Heart left ventricle (tissue), 16 donors: ENCODE measurements at places on chromosomes 7 and 10. TPM values are rescaled to one million over a fixed set of nuclear protein-coding genes. Genes with fewer than 3 reads are reported as not detected.

DNA sequence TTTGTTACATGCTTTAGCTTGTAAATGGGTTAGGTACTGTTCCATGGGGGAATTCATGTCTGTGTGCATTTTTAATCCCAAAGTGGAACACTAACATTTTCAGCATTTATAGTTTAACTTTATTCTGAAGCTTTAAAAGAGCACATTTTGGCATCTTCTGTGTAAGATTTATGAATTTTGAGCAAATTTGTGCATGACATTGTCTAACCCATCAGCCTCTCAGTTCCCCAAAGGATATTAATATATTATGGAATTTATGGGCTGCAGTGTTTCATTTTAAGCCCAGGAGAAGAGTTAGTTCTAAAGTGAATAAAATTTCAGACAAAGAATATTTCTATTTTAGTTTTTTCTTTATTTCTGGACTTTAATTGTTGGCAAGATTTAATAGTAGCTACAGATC is 421.4 kb downstream of the PLXDC2 start:
- no peaks in the 10 kb centered on the region for H3K27me3 ChIP-seq
- no peak for DNase-seq
- no peaks in the 10 kb centered on the region for H3K4me1 ChIP-seq
- H3K4me3 ChIP-seq, result no peak overlapping the region

The PNLIPRP2 gene
- not detected for total RNA-seq

DNA sequence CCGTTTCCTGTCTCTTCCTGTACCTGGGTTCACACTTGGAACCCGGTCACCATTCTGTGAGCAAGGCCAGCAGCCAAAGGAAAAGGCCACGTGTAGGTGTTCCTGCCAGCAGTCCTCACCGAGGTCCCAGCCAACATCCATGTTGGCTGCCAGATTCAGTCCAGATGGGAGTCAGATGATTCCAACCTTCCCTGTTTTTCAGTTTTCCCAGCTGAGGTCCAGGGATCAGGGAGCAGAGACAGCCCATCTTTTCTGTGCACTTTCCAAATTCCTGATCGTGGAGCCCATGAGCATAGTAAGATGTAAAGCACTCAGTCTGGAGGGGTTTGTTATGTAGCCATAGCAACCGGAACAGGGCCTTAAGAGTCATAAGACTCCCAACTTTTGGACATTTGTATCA is 3.9 kb upstream of the PVRIG start:
- H3K36me3 ChIP-seq, result no peaks in the 10 kb centered on the region
- DNase-seq, result peak; percentile 53
- no peaks in the 10 kb centered on the region for H3K27me3 ChIP-seq
- no peak overlapping the region for H3K27ac ChIP-seq

DNA sequence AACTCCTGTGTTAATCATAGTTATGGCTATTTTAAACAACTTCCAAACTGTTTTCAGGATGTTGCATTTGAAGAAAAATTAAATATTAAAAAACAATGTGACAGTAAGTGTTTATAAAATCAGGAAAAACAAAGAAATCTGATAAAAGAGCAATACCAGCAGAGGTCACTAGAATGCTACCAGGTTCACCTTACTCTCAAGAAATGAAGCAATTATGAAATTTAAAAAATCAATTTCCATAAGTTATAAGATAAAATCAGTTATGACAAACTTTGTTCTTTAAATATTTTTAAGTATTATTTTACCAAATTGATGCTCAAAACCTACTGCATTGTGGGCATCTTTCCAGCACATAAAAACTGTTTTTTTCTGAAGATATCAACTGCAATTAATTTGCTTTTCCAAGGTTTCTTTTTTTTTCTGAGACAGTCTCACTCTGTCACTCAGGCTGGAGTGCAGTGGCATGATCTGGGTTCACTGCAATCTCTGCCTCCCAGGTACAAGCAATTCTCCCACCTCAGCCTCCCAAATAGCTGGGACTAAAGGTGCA is 50.7 kb upstream of the RHEB start:
- DNase-seq, result no peak
- no peak overlapping the region for H3K27ac ChIP-seq
- H3K27me3 ChIP-seq, result no peaks in the 10 kb centered on the region
- peaks cover 66% of the 10 kb centered on the region for H3K36me3 ChIP-seq
- H3K4me3 ChIP-seq, result no peak overlapping the region

DNA sequence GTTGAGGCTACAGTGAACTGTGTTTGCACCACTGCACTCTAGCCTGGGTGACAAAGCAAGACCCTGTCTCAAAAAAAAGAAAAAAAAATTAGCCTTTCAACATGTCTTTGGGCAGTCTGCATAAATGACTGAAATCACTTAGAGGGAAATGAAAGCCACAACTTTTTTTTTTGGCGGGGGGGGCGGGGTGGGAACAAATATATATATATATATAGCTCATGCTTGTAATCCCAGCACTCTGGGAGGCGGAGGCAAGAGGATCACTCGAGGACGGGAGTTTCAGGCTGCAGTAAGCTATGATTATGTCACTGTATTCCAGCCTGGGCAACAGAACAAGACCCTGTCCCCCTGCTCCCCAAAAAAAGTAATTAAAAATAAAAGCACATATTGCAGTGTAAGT is 23.4 kb upstream of the MICU1 start:
- no peak overlapping the region for H3K27ac ChIP-seq
- no peaks in the 10 kb centered on the region for H3K36me3 ChIP-seq
- no peaks in the 10 kb centered on the region for H3K27me3 ChIP-seq

The CDH23 gene
- 1.2 TPM for total RNA-seq

DNA sequence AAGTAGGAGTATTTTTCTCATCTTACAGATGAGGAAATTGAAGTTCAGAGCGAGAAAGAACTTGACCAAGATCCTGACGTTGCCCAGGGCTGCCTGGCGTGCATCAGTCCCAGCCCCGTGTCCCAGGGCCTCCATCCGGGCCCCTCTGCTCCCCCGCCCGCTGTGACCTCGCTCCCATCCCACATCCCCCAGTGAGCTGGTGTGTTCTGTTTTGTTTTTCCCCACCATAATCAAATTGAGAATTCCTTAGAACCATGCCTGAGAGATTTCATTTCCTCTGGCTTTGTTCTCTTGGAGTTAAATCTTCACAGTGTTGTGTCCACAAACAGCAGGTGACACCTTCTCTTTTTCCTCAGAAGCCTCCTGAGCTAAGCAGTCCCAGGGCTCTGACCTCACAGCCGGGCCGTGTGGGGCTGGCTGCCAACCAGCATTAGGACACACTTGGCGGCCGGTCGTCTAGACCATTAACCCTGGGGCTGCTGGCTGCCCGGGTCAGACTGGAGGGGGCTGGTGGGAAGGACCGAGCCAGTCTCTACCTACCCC is 44.3 kb downstream of the PFKP start:
- H3K4me1 ChIP-seq, result peaks cover 32% of the 10 kb centered on the region
- peak; percentile 75 for DNase-seq
- no peaks in the 10 kb centered on the region for H3K27me3 ChIP-seq

The CUZD1 gene
- 0.19 TPM for total RNA-seq

- H3K4me3 ChIP-seq, result no peak overlapping the region
- H3K27me3 ChIP-seq, result no peaks in the 10 kb centered on the region
- no peaks in the 10 kb centered on the region for H3K36me3 ChIP-seq
- H3K4me1 ChIP-seq, result no peaks in the 10 kb centered on the region
- DNase-seq, result no peak
Observed at GRCh38 chr10:25349520-25349919, 174.7 kb downstream of the GPR158 start.

DNA sequence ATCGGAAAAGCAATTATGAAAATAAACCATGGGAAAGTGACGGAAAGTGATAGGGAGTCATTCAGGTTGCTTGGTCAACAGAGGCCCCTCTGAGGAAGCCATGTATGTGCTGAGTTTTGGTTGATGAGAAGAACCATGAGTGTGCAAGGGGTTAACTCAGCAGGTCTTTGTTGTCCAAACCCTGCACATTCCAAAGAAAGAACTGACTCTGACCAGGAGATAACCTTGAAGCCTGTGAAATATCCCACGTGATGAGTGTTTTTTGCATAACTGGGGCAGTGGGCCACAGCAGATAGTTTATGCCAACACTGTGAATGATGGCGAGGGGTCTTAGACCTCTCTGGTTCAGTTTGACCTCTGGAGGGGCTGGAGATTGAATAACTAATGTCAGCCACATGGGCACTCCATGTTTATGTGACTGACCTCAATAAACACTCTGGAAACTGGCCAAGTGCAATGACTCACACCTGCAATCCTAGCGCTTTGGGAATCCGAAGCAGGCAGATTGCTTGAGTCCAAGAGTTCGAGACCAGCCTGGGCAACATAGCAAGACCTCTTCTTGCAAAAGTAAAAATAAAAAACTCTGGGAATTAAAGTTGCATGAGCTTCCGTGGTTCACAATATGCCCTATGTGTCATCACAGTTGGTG is 154.0 kb upstream of the FOXK1 start:
- H3K4me1 ChIP-seq, result no peaks in the 10 kb centered on the region
- H3K36me3 ChIP-seq, result no peaks in the 10 kb centered on the region
- DNase-seq, result no peak
- H3K27ac ChIP-seq, result no peak overlapping the region
- no peaks in the 10 kb centered on the region for H3K27me3 ChIP-seq

GRCh38 chr7:65974191-65974801 is 7.7 kb downstream of the GUSB start:
- H3K36me3 ChIP-seq, result peaks cover 84% of the 10 kb centered on the region
- no peaks in the 10 kb centered on the region for H3K27me3 ChIP-seq
- no peak overlapping the region for H3K27ac ChIP-seq
- no peak overlapping the region for H3K4me3 ChIP-seq

- H3K4me3 ChIP-seq, result no peak overlapping the region
- no peak for DNase-seq
- no peak overlapping the region for H3K27ac ChIP-seq
- H3K4me1 ChIP-seq, result no peaks in the 10 kb centered on the region
- H3K36me3 ChIP-seq, result no peaks in the 10 kb centered on the region
Observed at GRCh38 chr7:17771901-17772408, 168.3 kb downstream of the SNX13 start.

- no peaks in the 10 kb centered on the region for H3K36me3 ChIP-seq
- no peaks in the 10 kb centered on the region for H3K4me1 ChIP-seq
- H3K27ac ChIP-seq, result no peak overlapping the region
- no peaks in the 10 kb centered on the region for H3K27me3 ChIP-seq
Observed at GRCh38 chr7:87129848-87130247, 22.4 kb upstream of the DMTF1 start.

DNA sequence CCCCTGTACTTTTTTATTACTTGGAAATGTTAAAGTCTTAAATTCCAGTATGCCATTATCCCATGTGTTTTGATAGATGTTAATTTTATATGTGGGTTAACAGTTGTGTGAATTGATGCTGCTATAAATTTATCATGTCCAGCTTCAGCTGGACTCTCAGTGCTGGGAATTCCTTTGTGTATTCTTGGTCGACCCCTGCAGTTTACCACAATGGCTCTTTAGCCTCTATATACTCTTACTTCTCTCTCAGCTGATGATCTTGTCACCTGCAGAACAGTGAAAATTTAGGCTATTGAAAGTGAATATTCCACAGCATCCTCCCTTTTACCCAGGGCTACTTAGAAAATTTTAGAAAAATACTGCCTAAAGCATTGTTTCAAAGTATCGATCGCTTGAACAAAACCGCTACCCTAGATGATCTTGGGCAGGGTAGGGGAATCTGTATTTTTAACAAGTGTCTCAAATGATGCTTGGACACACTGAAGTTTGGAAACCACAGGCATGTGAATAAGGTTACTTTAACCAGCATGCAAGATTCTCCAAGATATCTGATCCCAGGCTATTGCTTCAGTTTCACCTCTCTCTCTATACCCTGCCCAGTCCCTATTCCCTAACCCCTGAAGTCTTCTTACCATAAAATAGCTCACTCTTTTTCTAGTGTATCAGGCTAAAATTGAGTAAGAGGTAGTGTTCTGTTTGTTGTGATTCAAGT is 25.4 kb downstream of the LCOR start:
- no peaks in the 10 kb centered on the region for H3K27me3 ChIP-seq
- no peak overlapping the region for H3K27ac ChIP-seq
- DNase-seq, result no peak
- H3K4me3 ChIP-seq, result no peak overlapping the region
- peaks cover 7% of the 10 kb centered on the region for H3K36me3 ChIP-seq

DNA sequence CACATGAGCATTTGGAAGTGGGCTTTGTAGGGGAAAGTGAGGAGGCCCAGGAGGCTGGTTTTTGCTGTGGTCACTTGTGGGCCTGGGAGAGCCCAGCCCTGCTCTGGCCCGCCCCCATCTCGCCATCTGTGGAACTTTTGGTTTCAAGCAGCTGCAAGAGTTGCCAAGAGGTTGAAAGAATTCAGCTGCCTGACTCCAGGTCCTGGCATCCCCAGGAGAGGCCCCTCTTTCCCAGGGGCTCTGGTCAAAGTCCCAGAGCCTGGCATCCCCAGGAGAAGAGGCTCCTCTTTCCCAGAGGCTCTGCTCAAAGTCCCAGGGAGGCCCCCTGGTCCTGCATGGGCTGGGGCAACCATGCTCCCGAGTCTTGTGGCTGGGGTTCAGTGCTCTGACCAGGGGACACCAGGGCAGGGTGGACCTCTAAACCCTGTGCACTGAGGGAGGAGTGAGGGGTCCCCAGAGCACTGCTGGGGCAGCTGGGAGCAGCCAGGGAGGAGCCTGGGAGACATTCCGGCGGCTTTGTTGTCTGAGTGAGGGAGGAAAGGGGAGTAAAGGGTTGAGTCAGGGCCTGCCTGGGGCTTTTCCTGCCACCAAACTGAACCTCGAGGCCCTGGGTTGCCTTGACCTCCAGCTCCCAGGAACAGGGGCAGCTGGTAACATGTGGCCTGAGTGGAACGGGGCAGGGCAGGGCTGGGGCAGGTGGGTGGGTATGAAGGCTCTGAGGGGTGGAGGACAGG is 27.7 kb upstream of the CSGALNACT2 start:
- H3K4me3 ChIP-seq, result no peak overlapping the region
- H3K4me1 ChIP-seq, result peaks cover 5% of the 10 kb centered on the region
- H3K27ac ChIP-seq, result no peak overlapping the region
- DNase-seq, result peak; percentile 45
- H3K36me3 ChIP-seq, result no peaks in the 10 kb centered on the region

DNA sequence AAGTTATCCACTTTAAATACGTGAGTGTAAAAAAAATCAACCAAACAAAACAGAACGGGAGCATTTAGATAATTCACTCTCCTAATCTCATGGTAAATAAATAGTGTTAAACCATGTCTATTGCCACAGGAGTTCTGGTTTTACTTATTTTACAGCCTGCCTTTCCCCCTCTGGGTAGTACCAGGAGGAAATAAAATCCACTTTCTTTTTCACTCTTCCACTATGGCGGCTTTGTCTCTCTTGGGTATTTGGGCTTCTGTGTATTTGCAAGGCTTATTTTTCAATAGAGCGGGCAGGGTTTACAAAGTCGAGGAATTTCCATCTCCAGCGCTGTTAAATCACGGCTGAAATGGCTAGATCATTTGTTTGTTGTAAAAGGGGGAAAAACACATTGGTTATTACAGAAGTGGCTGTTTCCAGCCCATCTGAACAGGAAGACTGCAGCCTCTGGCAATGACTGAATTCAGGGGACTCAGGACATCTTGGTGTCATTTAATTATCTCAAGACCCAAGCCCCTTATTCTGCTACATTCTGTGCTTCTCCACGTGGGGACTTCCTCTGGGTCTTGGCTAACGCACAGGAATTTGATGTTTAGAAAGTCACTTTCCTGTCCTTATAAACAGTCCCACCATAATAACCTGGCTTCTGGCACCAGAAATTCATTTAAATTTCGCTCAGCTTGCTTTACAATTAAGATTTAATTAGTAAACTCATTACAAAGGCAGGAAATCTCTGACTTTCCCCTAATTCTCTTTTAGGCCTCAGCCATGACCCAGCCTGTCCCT is 323.9 kb downstream of the GATA3 start:
- no peak overlapping the region for H3K4me3 ChIP-seq
- H3K36me3 ChIP-seq, result no peaks in the 10 kb centered on the region
- H3K27ac ChIP-seq, result peak overlapping the region; percentile 42
- no peaks in the 10 kb centered on the region for H3K27me3 ChIP-seq

GRCh38 chr7:101555921-101556275 is 73.2 kb downstream of the MYL10 start:
- no peaks in the 10 kb centered on the region for H3K27me3 ChIP-seq
- no peaks in the 10 kb centered on the region for H3K4me1 ChIP-seq
- H3K36me3 ChIP-seq, result no peaks in the 10 kb centered on the region
- no peak overlapping the region for H3K27ac ChIP-seq
- no peak overlapping the region for H3K4me3 ChIP-seq
- no peak for DNase-seq
